Activated gamma-delta T cell treated with anti-CD3 and anti-CD28 coated beads, Interleukin-2, amount 50 U/mL, for 16 hours (primary cell): ENCODE measurements at places on chromosomes 4 and X.
A peak's percentile ranks its signal among the peaks of the same experiment; 100 is the strongest.

DNA sequence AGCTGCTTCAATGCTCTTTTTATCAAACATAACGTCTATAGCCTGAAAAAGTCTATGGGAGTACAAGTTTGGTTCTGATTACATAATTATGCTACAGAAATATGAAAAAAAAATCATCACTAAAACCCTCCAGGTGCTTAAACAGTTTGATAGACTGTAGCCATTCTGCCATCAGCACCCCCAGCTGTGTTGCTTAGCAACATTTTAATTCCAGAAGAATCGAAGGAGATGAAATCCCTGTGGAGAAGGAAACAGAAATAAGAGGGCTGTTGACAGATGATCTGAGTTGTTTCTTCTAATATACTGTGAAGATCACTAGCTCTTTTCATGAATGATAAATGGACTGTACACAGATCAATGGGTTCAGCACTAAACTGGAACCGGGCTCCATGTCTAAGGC is 402.8 kb downstream of the AFF2 start:
- DNase-seq = no peak

- DNase-seq = no peak
Observed at GRCh38 chr4:81255524-81255923, 40.5 kb upstream of the PRKG2 start.

GRCh38 chr4:38590046-38590445 is 74.0 kb upstream of the KLF3 start:
- no peak for DNase-seq

- DNase-seq = no peak
Observed at GRCh38 chr4:165101641-165102040, 11.0 kb downstream of the TMEM192 start.

GRCh38 chrX:96861661-96862060 is 22.0 kb upstream of the RPA4 start:
- no peak for DNase-seq

GRCh38 chr4:144985531-144985930 is 112.5 kb downstream of the ANAPC10 start:
- no peak for DNase-seq

- DNase-seq = no peak
Observed at GRCh38 chr4:73664470-73664869, 44.2 kb upstream of the RASSF6 start.

DNA sequence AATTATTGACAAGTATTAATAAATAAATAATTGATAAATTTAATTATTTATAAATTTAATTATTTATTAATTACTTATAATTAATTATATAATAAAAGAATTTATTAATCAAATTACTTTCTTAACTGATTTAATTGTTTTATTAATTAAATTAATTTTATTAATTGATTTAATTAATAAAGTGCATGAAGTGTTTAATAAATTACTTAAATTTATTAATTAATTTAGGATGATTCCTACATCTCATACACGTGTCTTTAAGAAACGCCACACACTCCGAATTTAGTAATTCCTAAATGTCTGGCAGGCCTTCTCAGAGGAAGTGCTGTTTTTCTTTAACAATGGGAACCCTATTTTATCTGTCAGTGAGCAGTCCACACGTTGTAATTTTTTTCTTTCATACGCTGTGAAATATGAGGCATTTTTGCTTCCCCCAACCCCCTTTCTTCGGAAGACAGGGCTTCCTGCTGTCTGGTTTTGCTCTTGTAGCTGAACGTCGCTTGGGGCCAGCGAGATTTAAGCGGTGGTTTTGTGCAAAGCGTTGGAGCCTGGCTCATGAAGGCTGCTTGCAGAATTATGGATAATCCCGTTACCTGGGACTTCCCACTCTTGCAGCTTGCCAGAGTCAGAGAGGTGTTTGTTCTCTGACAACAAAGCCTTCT is 46.8 kb downstream of the CRLF2 start:
- no peak for DNase-seq

DNA sequence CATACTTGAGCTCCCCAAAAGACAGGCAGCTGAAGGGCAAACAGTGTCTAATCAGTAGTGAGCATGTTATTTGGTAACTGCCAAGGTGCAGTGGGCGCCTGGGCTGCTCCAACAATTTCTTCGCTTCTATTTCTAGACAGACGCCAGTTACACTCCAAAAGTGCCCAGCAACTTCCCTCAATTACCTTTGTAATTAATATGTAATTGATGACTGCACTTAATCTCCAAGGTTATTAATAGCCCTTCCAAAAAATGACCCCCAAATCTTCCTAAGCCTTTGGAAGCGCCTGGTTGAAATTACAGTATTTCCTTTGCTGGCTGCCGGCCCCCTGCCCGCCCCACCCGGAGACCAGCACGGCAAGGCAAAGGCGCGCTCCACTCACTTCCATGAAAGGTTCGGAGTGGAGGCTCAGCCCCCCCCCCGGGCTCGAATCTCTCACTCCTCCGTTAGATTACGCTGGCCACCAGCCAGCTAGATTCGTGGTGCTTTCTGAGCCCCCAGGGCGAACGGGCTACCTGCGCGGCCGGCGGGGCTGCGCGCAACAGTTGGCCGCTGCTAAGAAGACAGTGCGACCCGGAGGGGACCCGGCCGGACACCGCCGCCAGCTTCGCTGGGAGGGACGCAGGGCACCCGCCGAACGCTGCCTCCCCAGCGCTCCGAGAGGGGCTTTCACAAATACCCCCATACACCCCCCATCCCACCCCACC is 1.9 kb downstream of the GPC4 start:
- no peak for DNase-seq

- peak; percentile 33 for DNase-seq
Observed at GRCh38 chr4:183721207-183722081, 62.4 kb downstream of the TRAPPC11 start.

GRCh38 chrX:31436424-31436823 is 364.6 kb upstream of the FTHL17 start:
- no peak for DNase-seq

GRCh38 chr4:52964011-52964410 is 101.9 kb downstream of the RASL11B start:
- no peak for DNase-seq
